Germinal center (tissue), 1 donor: ENCODE measurements at places on chromosomes 16 and 17.
A peak's percentile ranks its signal among the peaks of the same experiment; 100 is the strongest.

DNA sequence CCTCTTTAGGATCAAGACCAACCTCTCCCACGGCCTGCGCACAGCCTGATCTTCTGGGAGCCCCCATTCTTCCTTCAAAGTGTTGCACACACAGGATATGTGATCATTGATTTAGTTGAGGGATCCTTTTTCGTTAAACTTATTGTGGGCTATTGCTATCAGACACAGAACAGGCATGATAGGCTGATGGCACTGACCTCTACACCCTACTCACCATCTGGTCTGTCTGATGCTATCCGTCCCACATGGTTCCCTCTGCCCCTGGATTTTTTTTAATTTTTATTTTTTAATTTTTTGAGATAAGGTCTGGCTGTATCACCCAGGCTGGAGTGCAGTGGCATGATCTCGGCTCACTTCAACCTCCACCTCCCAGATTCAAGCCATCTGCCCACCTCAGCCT is 19.2 kb upstream of the LITAF start:
- no peak for DNase-seq

DNA sequence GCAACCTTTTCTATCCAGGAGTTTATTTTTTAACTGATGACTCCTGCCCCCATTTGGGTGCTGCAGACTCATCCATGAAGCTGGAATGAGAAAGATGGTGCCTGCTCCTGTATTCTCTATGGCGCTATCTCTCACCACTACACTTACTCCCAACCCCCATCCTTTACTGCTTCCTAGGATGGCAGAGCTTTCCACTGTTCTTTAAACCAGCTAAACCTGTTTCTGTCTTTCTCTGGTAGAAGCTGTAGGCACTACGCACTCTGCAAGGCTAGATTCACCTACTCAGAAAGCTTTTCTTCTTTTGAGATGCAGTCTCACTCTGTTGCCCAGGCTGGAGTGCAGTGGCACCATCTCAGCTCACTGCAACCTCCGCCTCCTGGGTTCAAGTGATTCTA is 47.0 kb downstream of the ADAMTS18 start:
- DNase-seq: no peak

- DNase-seq: no peak
Measured at GRCh38 chr16:27806388-27806787, 256.4 kb downstream of the KATNIP start.

DNA sequence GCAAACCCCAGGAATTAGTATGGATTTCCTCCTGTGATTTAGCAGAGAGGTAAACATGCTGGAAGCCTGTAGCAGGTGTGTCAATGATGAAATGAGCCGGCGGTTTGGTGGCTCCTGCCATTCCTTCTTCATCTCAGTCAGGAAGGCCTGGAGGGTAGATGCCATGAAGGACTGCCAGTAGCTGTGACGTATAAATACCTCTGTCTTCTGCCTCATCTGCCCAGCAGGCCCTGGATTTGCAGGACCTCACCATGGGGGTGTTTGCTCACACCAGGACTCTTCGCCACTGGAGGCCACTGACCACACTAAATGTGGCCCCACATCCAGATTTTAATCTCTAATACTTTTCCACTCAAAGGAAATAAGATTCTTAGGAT is 16.1 kb upstream of the SLC4A1 start:
- DNase-seq: no peak

GRCh38 chr16:85674828-85675227 is 13.9 kb downstream of the GINS2 start:
- DNase-seq: no peak

DNA sequence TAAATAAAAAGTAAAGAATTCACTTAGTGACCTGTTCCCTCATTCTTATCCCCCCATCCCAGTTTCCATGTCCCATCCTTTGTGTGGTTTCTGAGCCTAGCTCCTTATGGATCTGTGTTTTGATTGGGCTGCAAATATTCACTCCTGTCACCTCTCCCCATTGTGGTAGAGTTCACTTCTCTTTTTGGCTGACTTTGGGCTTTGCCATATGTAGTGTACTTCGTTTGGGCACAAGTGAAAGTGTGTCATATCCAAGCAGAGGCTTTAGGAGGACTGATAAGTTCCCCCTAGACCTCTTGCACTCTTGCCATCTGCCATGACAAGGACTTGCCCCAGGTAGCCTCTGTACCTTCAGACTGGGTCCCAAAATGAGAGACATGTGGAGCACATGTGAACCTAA is 13.0 kb upstream of the DHRS7B start:
- DNase-seq: no peak

DNA sequence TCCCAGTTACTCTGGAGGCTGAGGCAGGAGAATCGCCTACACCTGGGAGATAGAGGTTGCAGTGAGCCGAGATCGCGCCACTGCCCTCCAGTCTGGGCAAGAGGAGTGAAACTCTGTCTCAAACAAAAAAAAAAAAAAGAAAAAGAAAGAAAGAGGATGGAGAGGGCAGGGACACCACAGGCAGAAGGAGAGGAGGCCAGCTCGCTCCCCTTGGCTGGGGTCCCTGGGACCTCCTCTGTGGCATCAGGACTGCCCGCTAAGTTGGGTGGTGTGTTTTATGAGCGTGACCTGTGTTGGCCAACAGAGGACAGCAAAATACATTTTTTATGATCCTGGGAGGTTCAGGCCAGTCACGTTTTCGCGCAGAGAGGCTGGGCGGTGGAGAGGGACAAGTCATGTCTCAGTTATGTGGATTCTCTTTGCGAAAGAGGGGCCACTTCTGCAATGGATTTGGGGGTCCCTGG is 229.6 kb downstream of the MRTFB start:
- DNase-seq: peak; percentile 43

GRCh38 chr16:73140929-73141328 is 93.0 kb upstream of the ZFHX3 start:
- DNase-seq: no peak

GRCh38 chr17:32285746-32286517 is 20.3 kb downstream of the RHBDL3 start:
- no peak for DNase-seq

DNA sequence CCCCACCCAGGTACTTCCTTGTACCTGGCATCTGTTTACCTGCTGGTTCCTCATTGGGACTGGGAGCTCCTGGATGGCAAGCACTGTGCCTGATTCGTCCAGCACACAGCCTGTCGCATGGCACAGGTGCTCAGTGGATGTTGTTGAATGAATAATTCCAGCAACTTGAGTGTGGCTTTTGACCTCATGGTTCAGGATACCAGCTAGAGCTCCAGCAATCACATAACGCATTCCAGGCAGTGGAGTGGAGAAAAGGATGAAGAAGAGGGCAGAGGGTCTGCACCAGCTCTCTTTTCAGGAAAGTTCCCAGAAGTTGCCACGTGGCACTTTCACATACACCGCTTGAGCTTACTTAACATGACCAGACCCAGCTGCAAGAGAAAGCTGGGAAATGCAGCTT is 1.3 kb upstream of the CAMKK1 start:
- no peak for DNase-seq

- DNase-seq: no peak
Measured at GRCh38 chr16:3520841-3521240, 20.0 kb downstream of the CLUAP1 start.

- no peak for DNase-seq
Measured at GRCh38 chr16:31301708-31302400, 42.1 kb downstream of the ITGAM start.

- DNase-seq: no peak
Measured at GRCh38 chr16:4937782-4938682, 1.1 kb upstream of the PPL start.

GRCh38 chr16:75114946-75115825 is 1.4 kb downstream of the LDHD start:
- DNase-seq: peak; percentile 0

GRCh38 chr17:76498876-76499251 is 2.4 kb downstream of the RHBDF2 start:
- peak; percentile 70 for DNase-seq

GRCh38 chr17:12729086-12729485 is 60.2 kb upstream of the ARHGAP44 start:
- no peak for DNase-seq

DNA sequence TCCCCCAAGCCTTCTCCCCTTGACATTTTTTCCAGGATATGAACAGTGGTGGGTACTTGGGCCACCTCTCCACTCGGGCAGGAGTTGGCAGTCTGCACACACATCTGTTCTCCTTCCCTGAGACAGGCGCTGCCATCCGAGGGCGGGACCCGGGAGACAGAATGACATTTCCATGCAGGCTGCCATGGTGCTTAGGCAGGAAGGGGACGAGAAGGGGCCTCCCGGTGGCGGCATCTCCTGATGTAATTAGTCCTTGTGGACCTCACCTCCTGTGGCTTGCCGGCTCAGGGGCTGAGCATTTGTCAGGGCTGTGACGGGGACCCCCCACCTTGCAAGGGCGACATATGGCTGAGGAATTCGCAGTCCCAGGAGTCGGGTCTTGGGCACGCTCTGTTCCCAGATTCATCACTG is 197.2 kb downstream of the FOXL1 start:
- DNase-seq: no peak

DNA sequence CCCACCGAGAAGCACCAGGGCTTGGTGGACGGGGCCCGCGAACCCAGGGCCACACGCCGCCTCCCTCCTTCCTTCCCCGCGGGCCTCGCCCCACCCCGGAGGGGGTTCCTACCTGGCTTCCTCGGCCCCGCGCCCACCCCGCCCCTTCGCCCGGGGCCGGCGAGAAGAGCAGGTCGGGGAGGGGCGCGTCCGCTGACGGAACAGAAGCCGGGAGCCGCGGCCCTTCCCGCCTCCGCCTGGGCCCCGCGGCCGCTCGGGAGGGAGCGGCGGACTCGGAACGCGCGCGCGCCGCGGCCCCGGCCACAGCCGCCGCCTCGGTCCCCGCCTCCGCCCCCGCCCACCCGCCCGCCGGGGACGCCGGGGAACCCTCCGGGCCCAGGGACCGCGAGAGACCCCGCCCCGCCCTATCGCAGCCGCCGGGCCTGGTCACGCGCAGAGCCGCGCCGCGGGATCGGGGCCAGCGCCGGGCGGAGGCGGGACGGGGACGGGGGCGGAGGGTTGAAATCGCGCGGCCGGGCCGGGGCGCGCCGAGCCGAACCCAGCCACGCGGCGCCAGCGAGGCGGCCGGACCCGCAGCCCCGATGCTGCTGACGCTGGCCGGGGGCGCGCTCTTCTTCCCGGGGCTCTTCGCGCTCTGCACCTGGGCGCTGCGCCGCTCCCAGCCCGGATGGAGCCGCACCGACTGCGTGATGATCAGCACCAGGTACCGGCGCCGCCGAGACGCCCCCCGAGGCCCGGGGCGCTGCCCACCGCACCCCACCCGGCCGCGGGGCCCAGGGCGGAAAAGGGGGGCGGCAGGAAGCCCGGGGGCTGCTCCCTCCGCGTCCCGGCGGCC is at the start of gene TLCD3A:
TSS of gene TLCD3A (plus strand) at position 530 of the 835 bp plus-strand sequence. CDS start at position 582, 52 bp downstream.
- DNase-seq: peak; percentile 61

DNA sequence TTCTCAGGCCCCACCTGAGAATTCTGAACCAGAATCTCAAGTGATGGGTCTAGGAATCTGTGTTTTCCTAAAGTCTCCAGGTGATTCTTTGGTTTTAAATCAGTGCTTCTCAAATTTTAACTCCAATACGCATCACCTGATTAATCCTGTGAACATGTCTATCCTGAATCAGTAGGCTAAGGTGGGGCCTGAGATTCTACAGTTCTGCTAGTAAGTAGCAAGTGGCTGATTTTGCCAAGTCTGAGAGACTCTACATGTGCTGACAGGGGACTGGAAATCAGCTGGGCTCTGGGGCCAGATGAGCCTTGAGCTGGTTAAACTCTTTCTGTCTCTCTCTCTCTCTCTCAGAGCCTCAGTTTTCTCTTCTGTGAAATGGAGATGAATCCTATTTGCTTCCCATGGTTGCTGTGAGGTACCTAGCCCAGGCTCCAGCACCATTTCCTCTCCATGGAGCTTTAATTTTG is 9.0 kb downstream of the CCR7 start:
- no peak for DNase-seq

GRCh38 chr17:4208238-4208637 is 55.5 kb downstream of the ANKFY1 start:
- no peak for DNase-seq

DNA sequence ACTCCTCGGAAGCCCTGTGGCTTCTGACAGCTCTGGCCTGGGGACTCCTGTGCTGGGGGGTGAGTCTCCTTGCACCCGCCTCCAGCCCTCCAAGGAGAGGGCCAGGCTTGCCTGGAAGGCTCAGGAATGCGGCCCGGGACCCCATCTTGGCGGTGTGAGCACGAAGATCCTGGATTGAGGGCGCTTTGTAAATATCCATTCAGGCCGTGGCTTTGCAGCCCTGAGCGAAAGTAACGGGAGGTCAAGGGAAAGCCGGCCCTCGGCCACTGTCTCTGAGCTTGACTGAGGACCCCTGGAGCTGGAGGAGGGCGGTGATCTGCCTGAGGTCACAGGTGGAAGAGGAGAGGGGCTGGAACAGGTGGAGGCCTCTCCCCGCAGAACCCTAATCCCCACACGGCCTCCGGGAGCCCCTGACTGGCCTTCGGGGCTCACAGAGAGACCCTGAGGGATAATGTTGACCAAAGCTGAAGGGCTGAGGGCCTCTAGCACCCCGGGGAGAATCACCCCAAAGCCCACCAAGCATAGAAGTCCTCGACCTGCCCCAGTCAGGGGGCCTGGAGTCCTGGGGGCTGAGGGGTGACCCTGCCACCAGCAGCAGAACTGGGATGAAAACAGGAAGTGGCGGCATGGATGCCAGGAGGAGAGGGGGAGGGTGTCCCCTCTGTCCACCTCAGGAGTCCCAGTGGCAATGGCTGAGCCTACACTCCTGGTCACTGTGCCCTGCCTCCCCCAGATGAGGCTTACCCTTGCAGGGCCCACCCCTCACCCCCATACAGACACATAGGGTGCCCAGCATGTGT is 8.3 kb upstream of the RASD1 start:
- DNase-seq: no peak

GRCh38 chr16:88613911-88614817 is 24.2 kb upstream of the IL17C start:
- DNase-seq: no peak

- no peak for DNase-seq
Measured at GRCh38 chr17:70752966-70753467, 583.7 kb downstream of the KCNJ2 start.

GRCh38 chr16:48158296-48158695 is 2.5 kb upstream of the ABCC12 start:
- DNase-seq: no peak

DNA sequence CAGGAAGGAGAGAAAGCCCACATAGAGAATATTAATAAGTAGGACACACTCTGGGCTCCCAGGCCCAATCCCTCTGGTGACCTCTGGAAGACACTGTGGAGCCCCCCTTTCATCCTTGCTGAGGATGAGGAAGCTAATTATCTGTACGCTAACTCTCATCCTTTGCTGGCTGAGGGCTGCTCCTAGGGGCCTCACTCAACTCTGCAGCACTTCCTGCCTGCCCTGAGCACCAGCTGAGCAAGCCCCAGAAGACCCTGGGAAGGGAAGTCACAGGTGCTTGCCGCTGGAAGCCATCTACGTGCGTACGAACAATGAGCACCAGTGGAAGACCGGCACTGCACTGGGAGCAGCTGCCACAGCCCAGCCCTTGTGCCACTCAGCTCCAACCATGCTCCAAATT is 145.8 kb upstream of the CDH5 start:
- DNase-seq: no peak

- no peak for DNase-seq
Measured at GRCh38 chr16:754656-755055, 5.9 kb upstream of the MSLN start.

DNA sequence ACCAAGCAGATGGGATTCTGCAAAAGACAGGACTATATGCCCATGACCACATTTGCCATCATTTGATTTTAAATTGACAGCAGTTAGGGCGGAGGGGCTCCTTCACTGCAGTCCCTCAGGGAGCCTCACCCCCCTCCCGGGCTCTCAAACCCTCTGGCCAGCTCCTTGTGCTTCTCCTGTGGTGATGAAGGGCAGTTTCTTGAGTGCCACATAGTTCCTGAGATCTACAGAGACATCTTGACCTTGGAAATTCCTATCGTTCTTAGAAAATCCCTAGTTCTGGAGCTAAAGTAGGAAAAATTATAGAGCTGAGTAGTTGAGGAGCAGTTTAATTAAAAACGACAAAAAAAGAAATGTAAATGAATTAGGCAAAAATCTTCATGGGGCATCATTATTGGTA is 231.5 kb downstream of the CCDC182 start:
- no peak for DNase-seq
